ENCODE measurements at places on chromosomes 5 and 9. TPM values are rescaled to one million over a fixed set of nuclear protein-coding genes. Genes with fewer than 3 reads are reported as not detected.

The TMEM215 gene
- total RNA-seq = not detected

The FGD3 gene
- total RNA-seq = 3.3 TPM

The DEPDC1B gene
- total RNA-seq = 39.7 TPM

The PCDHB9 gene
- 0.07 TPM for total RNA-seq
